Pericardium fibroblast (primary cell): ENCODE measurements at places on chromosomes 3 and 15. TPM values are rescaled to one million over a fixed set of nuclear protein-coding genes. Genes with fewer than 3 reads are reported as not detected.

The NCBP2 gene
- total RNA-seq = 42.4 and 43.2 TPM in 2 replicates

The ROBO2 gene
- total RNA-seq = 0.23 and 0.34 TPM in 2 replicates

The CLSTN2 gene
- 0.58 and 2.8 TPM in 2 replicates for total RNA-seq

The FAM81A gene
- 0.12 TPM in 1 of 2 replicates, not detected in the other for total RNA-seq

The DUOX1 gene
- not detected in 2 replicates for total RNA-seq

The SLC38A3 gene
- total RNA-seq = not detected in 2 replicates

The MB21D2 gene
- total RNA-seq = 1.5 and 7.1 TPM in 2 replicates

The HTR3E gene
- total RNA-seq = not detected in 2 replicates

The C3orf85 gene
- not detected in 2 replicates for total RNA-seq

The GRAMD2A gene
- 0.12 and 0.26 TPM in 2 replicates for total RNA-seq

The DZIP3 gene
- 5.8 and 6.4 TPM in 2 replicates for total RNA-seq

The KBTBD13 gene
- not detected in 2 replicates for total RNA-seq

The STAB1 gene
- 0.47 and 1.4 TPM in 2 replicates for total RNA-seq

The APOD gene
- 21.1 and 33.1 TPM in 2 replicates for total RNA-seq

The SLC27A2 gene
- total RNA-seq = not detected in 2 replicates

The PRTG gene
- total RNA-seq = 0.68 and 2.9 TPM in 2 replicates

The SLCO3A1 gene
- total RNA-seq = 2.0 and 10.9 TPM in 2 replicates

The COL7A1 gene
- 11.7 and 14.5 TPM in 2 replicates for total RNA-seq

The MON1A gene
- total RNA-seq = 8.9 and 11.3 TPM in 2 replicates

The IMP3 gene
- 91.4 and 112 TPM in 2 replicates for total RNA-seq

The VGLL3 gene
- total RNA-seq = 89.7 and 103 TPM in 2 replicates

The LRTM1 gene
- not detected in 2 replicates for total RNA-seq

The GPX1 gene
- total RNA-seq = 288 and 296 TPM in 2 replicates

The FBN1 gene
- 785 and 990 TPM in 2 replicates for total RNA-seq

The SV2B gene
- total RNA-seq = not detected in 2 replicates

The PAK6 gene
- total RNA-seq = 0.12 TPM in 1 of 2 replicates, not detected in the other

The MCCC1 gene
- 13.1 and 13.7 TPM in 2 replicates for total RNA-seq

The ZBTB47 gene
- total RNA-seq = 28.9 and 34.1 TPM in 2 replicates

The SRGAP3 gene
- 0.43 and 5.7 TPM in 2 replicates for total RNA-seq

The CYP8B1 gene
- total RNA-seq = not detected in 2 replicates

The RETNLB gene
- total RNA-seq = not detected in 2 replicates

The ITPKA gene
- total RNA-seq = 2.8 and 4.8 TPM in 2 replicates

The BLOC1S6 gene
- 34.3 and 35.8 TPM in 2 replicates for total RNA-seq

The CNTN4 gene
- 4.9 TPM in 1 of 2 replicates, not detected in the other for total RNA-seq

The TTC21A gene
- 0.93 and 2.5 TPM in 2 replicates for total RNA-seq

The IL5RA gene
- not detected in 2 replicates for total RNA-seq

The CCDC54 gene
- total RNA-seq = not detected in 2 replicates

The SLC22A14 gene
- not detected in 2 replicates for total RNA-seq

The SEMA3F gene
- 26.8 and 43.8 TPM in 2 replicates for total RNA-seq

The SUCNR1 gene
- not detected in 2 replicates for total RNA-seq

The GPR87 gene
- not detected in 2 replicates for total RNA-seq

The BCL2A1 gene
- 0.12 TPM in 1 of 2 replicates, not detected in the other for total RNA-seq

The THAP10 gene
- total RNA-seq = 2.2 and 2.5 TPM in 2 replicates

The GP5 gene
- total RNA-seq = under 0.01 TPM in 1 of 2 replicates, not detected in the other

The CLDN18 gene
- not detected in 2 replicates for total RNA-seq

The TUSC2 gene
- total RNA-seq = 14.5 and 30.7 TPM in 2 replicates
